ENCODE measurements at places on chromosomes 11 and 22. TPM values are rescaled to one million over a fixed set of nuclear protein-coding genes. Genes with fewer than 3 reads are reported as not detected.

RNF214 gene
- 7.5 TPM for total RNA-seq

SLC22A12 gene
- total RNA-seq: not detected

OR8G1 gene
- not detected for total RNA-seq

SERPING1 gene
- not detected for total RNA-seq

- DNase-seq: no peak
Observed at GRCh38 chr22:20234760-20235388, 33.2 kb downstream of the RTN4R start.

GRCh38 chr11:47130543-47130942 lies 46.1 kb downstream of the ARFGAP2 start:
- no peak for DNase-seq

DNA sequence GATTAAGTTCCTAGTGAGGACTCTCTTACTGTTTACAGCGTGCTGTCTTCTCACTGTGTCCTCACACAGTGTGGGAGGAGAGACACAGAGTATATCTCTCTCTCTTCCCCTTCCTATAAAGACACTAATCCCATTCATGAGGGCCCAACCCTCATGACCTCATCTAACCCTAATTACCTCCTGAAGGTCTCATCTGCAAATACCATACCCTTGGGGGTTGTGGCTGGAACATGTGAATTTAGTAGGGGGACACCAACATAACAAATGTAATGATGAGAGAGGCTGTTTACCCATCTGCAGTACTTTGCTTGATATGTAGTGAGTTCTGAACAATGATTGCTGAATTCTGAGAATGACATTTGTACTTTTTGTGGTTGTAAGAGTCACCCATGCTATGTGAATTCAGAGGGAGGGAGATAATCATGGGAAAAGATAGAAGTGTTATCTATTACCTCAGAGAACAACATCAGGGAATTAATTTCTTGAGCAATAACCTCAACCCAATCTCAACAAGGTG lies 4.9 kb upstream of the OR52W1 start:
- DNase-seq: no peak

DNA sequence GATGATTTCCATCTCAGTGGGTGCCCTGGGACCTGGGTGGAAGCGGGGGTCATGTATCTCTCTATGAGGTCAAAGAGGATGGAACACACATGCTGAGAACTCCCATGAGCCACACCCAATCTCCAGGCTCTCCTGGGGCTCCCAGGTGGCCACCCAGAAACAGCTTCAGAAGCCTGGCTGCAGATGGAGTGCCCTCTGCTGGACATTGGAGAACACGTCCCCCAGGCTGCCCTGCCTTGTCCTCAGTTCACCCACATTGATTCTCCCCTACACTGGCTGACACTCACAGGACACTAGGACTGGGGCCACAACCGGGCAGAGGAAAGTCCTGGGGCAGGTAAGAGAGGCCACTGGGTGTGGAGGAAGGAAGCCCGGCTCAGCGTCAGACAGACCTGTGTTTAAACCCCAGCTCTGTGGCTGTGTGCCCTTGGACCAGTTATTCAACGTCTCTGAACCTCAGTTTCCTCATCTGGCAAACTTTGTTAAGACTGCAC lies 4.5 kb upstream of the NOL12 start:
- DNase-seq: peak; percentile 72

DNA sequence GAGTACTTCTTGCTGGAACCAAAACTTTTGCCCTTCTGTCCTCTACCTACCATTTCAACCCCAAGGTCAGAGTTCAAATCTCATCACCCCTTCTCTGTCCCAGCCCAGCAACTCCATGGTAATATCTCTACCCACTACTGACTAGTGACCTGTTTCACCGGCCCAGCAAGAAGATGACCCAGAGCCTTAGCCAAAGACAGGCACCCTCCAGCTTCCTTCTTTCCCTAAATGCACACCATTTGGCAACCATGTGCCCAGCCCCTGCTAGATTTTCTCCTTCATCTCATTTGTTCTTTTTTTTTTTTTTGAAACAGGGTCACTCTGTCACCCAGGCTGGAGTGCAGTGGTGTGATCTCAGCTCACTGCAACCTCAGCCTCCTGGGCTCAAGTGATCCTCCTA lies 14.9 kb downstream of the ARAP1 start:
- no peak for DNase-seq

DNA sequence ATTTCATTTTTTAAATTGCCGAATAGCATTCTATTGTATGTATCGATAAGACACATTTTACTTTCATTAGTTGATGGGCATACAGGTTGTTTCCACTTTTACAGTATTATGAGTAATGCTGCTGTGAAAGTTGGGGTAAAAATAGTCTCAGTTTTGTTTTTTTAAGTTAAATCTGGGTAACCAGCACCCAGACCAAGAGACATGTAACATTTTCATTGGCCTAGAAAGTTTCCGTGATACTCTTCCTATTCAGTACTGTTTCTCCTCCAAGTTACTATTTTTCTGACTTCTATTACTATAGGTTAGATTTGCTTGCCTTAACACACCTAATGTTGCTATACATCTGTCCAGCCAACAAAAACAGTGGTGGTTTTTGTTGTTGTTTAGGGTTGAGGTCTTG lies 12.3 kb downstream of the IPO7 start:
- DNase-seq: no peak
